Activated naive CD4-positive, alpha-beta T cell (primary cell): ENCODE measurements at places on chromosomes 1 and 21.

GRCh38 chr1:228697207-228698016, 37.9 kb upstream of the RHOU start:
- no peak for DNase-seq

DNA sequence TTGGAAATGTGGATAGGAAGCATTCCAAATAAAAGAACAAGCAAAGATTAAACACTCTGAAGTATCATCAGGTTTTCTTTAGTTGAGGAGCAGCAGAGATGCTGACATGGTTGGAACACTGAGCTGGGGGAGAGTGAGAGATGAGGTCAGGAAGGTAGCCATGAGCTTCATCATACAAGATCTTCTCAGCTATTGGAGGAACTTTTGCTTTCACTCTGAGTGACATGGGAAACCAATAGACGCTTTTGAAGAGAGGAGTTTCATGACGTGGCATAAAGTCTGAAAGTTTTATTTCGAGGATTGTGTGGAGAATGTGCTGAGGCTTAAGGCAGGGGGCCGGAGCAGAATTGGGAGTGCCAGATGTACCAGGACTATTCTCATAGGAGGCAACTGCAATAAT, 616.2 kb upstream of the CAMK1G start:
- DNase-seq: no peak

DNA sequence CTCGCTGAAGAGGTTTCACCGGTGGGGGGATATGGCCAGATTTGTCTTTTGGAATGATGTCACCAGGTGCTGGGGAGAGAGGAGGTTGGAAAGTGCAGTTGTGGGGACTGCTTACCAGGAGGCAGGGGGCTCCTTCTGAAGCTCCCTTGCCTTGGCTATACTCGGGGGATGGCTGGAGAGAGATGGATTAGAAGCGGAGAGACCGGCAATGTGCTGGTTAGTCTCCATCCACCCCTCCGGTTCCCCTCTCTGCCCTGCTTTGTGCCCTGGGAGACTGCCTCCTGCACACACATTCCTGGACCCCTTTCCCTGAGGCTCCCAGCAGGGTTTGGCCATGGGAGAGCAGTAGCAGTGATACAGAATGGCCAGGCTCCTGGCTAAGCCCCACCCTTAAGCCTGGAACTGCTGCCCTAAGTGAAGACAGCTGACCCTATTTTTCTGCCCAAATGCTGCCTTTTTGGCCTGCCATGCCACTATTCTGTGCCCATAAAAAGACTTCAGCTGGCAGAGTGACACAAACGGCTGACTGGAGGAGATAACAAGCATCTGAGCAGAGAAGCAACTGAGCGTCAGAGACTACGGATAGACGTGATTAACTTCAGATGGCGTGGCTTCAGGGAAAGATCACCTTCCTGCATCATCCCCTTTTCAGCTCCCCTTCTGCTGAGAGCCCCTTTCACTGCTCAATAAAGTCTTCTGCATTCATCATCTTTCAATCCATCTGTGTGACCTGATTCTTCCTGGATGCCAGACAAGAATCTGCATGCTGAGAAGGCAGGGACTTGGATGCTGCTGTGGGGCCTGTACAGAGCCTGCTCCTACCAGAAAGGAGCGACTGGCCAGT, 14.5 kb upstream of the VPS13D start:
- DNase-seq: no peak

GRCh38 chr1:204651843-204652421, 33.6 kb downstream of the LRRN2 start:
- DNase-seq: no peak

- DNase-seq: no peak
These were observed 297.2 kb upstream of the PLXNA2 start for GRCh38 chr1:208541225-208541855.

DNA sequence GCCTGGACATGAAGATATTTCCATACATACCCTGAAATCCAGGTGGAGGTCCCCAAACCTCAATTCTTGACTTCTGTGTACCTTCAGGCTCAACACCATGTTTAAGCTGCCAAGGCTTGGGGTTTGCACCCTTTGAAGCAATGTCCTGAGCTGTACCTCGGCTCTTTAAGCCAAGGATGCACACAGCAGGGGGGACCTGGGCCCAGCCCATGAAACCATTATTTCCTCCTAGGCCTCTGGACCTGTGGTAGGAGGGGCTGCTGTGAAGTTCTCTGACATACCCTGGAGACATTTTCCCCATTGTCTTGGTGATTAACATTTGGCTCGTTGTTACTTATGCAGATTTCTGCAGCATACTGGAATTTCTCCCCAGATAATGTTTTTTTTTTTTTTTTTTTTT, 184.3 kb upstream of the RGS18 start:
- no peak for DNase-seq

DNA sequence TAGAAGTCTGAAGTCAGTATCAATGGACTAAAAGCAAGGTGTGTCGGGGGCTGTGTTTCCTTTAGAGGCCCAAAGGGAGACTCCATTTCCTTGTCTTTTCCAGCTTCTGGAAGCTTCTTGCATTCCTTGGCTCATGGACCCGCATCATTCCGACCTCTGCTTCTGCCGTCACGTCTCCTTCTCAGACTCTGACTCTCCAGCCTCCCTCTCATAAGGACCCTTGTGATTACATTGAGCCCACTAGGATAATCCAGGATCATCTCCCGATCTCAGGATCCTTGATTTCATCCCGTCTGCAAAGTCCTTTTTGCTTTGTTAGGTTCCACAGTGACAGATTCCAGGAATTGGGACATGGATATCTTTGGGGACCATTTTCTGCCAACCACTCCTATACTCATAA, 265.8 kb upstream of the CSF3R start:
- no peak for DNase-seq

DNA sequence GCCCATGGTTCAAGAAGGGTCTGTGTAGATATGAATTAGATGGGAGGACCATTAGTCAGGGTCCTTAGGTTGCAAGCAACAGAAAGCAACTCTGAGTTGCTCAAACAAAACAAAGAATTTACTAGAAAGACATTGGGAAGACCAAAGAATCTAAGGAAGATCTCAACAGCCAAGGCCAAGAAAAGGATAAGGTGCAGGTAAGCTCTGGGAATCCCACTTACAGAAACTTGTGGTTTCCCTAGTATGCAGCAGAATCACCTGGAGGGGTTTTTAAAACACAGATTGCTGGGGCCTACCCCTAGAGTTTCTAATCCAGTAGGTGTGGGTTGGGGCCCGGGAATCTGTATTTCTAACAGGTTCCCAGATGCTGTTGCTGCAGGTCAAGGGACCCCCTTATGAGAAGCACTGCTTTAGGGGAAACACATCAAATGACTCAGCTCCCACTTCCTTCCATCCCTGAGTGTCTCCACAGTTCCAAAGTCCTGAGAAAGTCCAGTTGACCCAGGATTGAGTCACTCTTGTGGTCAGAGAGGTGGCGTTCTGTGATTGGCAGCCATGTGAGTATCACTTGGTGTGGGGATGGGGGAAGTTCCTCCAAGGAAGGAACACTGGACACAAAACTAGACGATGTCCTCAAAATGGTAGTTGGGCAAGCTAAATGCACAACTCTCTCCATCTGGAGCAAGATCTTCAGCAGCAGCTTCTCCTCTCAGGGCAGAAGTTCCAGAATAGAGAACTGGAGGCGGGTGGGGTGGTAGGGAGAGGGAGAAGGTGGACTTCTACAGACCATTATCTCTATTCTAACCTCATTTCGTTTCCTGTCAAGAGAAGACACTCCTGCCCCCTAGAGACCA, 24.2 kb upstream of the EYA3 start:
- no peak for DNase-seq

- DNase-seq: no peak
These were observed 111.8 kb upstream of the USP25 start for GRCh38 chr21:15617964-15618363.

DNA sequence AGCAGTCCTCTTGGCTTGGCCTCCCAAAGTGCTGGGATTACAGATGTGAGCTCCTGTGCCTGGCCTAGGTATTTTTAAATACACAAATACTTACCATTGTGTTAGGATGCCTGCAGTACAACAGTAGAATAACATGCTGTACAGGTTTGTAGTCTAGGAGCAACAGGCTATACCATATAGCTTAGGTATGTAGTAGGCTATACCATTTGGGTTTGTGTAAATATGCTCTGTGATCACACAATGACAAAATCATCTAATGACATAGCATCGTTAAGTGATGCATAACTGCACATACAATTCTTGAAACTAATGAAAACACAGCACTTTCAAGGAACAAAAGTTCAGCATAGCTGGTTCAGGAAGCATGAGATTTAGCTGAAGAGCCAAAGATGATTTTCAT, 12.7 kb downstream of the POU2F1 start:
- no peak for DNase-seq

DNA sequence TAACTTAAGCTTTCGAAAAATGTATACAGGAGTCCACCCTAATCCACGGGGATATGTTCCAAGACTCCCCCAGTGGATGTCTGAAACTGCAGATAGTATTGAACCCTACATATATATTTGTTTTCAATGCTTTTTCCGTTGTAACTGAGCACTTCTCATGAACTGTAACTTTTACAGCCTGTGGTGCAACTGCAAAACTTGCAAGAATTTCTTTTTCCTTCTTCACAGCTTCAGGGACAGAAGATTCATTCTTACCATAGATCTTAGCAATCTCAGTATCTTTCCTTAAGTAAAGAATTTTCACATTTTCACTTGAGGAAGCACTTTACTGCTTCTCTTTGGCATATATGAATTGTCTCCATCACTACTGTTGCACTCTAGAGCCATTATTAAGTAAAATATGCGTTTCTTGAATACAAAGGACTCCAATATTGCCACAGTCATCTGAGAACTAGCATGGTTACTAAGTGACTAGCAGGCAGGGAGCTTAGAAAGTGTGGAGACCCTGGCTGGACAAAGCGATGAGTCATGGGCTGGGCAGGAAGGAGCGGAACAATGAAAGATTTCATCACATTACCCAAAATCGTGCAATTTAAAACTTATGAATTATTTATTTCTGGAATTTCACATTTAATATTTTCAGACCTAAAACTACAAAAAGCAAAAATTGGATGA, 14.1 kb downstream of the DPYD start:
- no peak for DNase-seq

- no peak for DNase-seq
These were observed 7.9 kb downstream of the FYB2 start for GRCh38 chr1:56811331-56811730.

DNA sequence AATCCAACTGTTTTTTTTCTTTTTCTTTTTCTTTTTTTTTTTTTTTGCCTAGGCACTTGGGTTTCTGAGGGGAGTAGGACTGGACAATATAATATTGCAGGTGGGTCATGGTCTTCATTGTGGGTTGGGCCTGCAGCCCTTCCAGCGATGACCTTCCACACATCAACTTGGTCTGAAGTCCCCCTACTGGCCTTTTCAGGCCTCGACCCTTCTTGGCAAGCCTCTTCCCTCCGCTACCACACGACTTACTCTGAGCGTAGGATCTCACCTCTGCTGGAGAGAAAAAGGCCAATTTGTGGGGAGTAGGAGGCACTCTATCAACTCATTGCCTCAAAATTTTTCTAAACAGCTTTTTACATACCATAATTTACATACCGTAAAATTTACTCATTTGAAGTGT, 51.1 kb upstream of the GRIK3 start:
- DNase-seq: no peak
